ENCODE measurements at places on chromosomes 6 and 20.

DNA sequence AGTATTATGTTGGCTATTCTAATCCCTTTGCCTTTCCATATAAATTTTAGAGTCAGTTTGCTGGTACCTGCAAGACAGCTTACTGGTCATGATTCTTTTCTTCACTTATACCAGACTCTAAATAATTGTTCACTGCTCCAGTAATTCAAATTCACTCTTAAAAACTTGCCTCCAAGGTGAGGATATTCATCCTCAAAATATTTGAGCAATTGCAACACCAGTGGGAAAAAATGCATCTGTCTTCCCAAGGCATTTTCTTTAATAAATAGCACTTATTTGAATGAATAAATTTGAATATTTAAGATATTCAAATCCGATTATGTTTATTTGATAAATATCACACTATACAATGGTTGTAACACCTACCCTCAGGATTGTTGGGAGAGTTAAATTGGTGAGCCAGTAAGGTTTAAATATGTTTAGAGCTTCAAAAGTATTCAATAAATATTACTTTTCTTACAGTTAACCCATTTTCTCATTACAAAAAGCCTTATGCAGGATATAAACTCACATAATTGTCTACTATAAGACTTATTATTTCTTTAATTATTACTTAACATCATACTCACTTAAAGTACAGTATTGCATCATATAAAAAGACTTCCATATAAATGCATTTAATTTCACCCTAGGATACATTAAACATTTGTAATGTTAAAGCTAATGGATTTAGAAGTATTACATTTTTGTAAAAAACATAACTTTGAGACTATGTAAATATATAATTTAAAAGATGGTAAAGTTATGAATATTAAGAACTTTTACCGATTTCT lies 285.6 kb downstream of the SAMD5 start:
- DNase-seq: no peak

DNA sequence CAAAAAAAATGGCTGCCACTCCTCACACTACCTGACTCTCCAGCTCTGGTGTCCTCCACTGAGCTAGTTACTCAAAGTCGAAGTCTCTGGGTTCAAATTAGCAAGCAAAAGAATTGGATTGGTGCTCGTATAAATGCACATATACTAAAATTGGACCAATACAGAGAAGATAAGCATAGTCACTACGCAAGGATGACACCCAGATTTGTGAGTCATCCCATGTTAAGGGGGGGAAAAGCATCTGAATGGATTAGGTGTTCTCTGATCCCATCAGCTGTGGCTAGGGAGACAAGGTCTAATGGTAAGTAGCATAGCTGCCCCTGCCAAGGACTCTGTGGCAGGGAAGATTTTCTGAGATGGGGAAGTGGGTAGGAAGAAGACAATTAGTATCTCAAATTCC lies 18.3 kb upstream of the AMD1 start:
- no peak for DNase-seq

GRCh38 chr6:122130518-122130917 lies 268.9 kb upstream of the HSF2 start:
- DNase-seq: no peak

DNA sequence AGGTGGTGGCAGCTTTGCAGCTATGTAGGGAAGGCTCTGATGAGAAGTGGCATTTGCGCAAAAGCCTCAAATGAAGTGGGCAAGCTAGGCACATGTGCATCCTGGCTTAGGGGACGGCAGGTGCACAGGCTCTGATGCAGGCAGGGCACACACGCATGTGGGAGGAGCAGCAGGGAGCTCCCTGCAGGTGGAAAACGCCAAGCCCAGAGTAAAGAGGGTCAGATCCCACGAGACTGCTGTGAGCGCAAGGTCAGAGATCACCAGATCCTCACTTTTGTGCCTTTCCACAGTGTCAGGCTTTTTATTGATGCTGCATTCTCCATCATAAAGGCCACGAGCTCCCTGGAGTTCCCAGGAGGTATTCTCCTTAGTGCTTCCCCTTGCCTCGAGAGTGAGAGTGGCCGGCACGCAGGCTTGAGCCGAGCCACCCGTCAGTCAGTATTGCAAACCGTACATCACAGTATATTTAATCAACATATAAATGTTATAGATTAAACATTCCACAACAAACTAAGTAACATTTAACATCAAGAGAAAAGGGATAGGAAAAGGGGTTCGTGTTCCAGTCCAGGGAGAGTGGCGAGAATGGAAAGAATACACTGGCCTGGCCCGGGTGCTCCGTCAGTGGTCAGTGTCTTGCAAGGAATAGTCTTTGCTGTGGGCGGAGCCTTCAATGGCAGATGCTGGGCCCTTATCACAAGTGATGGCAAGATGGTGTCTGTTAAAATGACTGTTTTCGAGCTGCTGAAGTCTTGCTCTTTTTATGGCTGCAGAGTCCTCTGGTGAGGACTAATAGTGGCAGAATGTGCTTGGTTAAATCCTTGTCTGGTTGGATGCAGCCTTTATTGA lies 109.4 kb downstream of the SYNDIG1 start:
- DNase-seq: no peak

DNA sequence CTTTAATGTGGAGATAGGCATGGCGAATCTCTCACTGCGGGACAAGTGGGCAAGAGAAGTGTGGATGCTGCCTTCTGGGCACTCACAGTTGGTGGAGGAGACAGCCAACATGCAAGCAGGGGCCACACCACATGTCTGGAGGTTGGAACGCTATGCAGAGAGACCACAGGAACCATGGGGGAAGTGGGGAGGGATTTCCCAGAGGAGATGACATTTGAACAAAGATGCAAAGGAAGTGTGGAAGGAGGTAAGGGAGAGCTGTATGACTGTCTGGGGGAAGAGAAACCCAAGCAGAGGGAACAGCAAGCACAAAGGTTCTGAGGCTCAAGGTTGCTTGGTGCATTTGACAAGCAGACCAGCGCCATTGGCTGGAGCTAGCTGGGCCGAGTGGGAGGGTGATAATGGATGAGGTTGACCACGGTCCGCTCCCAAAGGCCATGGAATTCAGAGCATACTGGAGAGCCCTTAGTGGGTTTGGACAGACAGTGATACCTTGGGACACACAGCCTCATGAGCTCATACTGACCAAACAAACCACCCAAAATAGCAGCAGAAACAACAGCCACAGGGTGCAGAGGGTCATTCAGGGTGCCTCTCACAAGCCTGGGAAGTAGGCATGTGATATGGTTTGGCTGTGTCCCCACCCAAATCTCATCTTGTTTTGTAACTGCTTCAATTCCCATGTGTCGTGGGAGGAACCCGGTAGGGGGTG lies 7.6 kb upstream of the FAM110A start:
- DNase-seq: no peak

- no peak for DNase-seq
Observed at GRCh38 chr6:149846321-149846720, 17.8 kb downstream of the LRP11 start.

- DNase-seq: no peak
Observed at GRCh38 chr20:50691573-50692551, 520 bp upstream of the RIPOR3 start.

DNA sequence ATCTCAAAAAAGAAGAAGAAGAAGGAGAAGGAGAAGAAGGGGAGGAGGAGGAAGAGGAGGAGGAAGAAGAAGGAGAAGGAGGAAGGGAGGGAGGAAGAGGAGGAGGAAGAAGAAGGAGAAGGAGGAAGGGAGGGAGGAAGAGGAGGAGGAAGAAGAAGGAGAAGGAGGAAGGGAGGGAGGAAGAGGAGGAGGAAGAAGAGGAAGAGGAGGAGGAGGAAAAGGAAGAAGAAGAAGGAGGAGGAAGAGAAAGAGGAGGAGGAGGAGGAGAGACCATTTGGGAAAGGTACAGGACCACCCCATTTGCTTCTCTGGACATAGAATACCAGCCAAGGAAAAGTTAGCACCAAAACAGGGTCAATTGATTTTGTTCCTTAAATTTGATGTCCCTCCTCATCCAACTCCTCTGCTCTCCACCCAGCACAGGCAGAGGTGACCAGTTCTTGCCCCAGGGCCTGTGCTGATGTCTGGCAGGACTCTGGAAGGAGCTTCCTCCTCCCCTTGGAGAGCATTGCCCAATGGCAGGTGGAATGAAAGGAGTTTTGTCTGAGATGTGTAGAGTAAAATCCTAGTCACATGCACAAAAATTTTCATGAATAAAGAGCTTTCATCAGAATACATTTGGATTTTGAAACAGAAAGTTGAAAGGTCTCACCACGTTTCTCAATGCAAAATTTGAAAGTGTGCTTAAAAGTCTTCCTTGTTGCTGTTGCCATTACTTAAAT lies 182.9 kb downstream of the LY86 start:
- DNase-seq: no peak

- DNase-seq: no peak
Observed at GRCh38 chr20:36576081-36576445, 2.7 kb downstream of the TGIF2 start.

DNA sequence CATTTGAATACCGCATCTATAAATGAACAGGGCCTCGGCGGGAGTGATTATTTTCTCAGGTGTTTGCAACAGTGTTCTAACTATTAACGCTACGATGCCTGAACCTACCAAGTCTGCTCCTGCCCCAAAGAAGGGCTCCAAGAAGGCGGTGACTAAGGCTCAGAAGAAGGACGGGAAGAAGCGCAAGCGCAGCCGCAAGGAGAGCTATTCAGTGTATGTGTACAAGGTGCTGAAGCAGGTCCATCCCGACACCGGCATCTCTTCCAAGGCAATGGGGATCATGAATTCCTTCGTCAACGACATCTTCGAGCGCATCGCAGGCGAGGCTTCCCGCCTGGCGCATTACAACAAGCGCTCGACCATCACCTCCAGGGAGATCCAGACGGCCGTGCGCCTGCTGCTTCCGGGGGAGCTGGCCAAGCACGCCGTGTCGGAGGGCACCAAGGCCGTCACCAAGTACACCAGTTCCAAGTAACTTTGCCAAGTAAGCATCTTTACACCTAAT lies 70.9 kb downstream of the HFE start:
- peak; percentile 52 for DNase-seq

DNA sequence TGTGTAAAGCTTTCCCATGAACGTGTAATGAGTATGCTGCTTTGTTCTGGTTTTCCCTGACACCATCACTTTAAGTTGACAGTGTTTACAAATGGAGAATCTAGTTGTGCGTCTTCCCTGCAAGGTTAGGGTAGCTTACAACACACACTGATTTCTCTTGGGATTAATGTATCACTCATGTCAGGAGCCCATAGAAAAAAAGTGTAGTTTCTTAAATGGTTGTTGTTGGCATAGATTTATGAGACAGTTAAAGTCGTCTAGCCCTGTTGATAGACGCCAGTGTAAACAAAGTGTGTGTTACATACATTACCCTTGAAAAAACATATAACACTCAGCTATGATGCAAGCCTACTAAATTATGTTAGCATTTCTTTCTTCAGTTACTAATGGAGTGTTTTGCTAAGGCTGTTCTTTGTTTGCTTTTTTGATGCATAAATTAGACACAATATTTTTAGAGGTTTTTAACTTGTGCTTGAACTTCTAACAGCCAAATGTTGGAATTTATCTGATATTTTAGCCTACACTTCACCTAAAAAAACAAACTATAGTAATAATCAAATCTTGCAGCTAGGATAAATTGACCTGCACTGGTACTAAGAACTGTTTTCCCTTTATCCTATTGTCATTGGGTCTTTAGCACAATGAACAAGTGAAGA lies 88.6 kb downstream of the RNF217 start:
- no peak for DNase-seq

DNA sequence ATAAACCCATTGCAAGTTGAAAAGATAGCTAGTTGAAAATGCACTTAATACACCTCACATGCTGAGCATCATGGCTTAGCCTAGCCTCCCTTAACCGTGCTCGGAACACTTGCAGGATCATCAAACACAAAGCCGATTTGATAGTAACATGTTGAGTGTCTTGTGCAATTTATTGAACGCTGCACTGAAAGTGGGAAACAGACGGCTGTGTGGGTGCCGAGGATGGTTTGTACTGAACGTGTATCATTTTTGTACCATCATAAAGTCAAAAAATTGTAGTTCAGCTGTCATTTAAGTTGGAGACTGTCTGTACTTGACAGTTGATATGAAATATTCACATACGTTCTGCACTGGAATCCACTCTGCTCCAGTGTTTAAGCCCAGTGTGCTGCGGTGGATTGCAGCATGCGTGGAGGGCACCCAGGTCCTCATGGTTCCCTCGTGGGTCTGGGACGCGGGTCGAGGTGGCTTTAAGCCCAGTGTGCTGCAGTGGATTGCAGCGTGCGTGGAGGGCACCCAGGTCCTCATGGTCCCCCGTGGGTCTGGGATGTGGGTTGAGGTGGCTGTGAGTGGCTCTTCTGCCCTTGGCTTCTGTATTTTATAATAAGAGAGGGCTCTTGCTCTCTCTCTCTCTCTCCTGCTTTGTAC lies 77.0 kb downstream of the CDH4 start:
- no peak for DNase-seq

GRCh38 chr20:35264755-35265154 lies 13.2 kb downstream of the MMP24OS start:
- no peak for DNase-seq

GRCh38 chr20:38011696-38012095 lies 21.6 kb downstream of the TTI1 start:
- DNase-seq: no peak

GRCh38 chr6:44657206-44657819 lies 269.8 kb downstream of the CDC5L start:
- DNase-seq: no peak

- no peak for DNase-seq
Observed at GRCh38 chr6:162856885-162857284, 129.1 kb downstream of the PACRG start.

- DNase-seq: no peak
Observed at GRCh38 chr6:134995536-134995935, 45.6 kb upstream of the ALDH8A1 start.

DNA sequence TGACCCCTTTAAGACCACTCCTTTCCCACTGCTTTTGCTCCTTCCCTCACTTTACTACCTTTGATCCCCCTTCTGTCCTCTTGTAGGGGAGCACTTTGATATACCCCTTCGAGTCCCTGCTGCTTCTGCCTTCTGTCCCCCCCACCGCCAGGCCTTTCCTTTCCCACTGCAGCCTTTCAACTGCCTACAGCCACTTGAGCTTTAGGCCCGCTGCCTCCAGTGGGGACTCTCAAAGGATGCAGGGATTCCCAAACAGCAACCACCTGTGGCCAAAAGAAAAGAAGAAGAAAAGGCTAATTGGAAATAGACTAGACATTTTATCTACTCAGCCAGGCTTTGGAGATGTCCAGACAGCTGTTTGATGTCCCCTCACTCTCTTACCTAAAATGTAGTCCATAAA lies 77.0 kb upstream of the DTNBP1 start:
- no peak for DNase-seq

GRCh38 chr20:24095303-24095702 lies 106.7 kb upstream of the GGTLC1 start:
- DNase-seq: no peak

DNA sequence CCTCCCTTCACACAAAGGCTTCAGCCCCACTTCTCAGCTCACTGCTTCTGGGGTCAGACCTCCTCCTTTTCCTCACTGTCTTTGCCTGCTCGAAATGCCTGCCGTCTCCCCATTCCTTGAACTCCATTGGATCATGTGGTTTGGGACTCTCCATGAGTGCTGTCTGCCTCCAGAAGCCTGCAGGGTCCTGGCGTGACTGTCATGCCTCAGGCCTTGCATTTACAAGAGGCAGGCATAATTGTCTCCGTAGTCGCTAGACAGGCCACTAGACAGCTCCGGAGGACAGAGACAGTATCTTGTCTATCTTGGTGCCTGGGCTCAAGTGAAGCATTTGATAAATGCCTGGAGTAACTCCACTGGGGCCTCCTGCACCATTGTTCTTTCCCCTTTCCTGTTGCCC lies 15.3 kb downstream of the PNLDC1 start:
- no peak for DNase-seq

Measured in stimulated activated CD4-positive, alpha-beta T cell treated with anti-CD3 and anti-CD28 coated beads, Interleukin-4, amount 100 ng/mL, for 4 hours (primary cell).